NCI-H1436 treated with DMSO at 0.1 percent for 48 hours (cell line): ENCODE measurements at places on chromosomes 2 and 18.
A peak's percentile ranks its signal among the peaks of the same experiment; 100 is the strongest.

DNA sequence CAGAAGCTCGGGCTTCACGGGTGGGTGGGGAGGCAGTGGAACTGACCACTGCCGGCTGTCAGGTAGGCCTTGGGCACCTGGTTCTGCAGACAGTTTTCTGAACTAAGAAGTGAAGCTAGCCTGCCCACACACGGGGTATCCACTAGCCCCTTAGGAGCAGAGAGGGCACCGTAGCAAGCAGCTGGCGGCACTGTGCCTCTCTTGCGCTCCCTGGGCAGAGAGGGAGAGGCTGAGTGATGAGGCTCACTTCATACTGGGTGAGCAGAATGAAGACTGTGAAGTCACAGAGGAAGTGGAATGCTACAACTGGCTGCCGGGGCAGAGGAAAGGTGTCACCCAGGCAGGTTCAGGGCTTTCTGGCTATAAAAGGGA lies 753 bp downstream of the ITPRIPL1 start:
- no peak for DNase-seq

DNA sequence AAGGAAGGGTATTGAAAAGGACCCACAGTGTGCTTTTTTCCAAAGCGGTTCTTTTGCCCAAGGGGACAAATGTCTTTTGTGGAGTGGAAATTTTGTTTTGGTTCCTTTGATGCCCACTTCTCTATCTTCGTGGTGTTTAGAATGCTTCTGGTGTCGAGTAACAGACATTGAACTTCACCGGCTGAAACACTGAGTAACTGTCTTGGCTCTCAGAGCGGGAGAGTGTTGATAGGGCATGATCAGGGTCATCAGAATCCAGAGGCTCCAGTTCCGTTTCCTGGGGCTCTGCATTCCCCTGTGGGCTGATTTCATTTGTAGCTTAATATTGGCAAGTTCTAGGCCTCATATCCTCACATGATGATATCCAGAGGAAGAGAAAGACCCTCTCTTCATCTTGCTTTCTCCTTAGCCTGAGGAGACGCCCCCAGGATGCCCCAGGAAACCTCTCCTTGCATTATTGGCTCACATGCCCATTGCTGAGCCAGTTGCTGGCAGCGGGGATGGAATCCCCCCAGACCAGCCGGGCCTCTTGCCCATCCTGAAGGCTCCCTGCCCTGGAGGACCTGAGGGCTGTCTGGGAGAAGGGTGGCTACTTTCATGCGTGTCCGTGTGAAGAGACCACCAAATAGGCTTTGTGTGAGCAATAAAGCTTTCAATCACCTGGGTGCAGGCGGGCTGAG lies 27.9 kb upstream of the AGFG1 start:
- no peak for DNase-seq

DNA sequence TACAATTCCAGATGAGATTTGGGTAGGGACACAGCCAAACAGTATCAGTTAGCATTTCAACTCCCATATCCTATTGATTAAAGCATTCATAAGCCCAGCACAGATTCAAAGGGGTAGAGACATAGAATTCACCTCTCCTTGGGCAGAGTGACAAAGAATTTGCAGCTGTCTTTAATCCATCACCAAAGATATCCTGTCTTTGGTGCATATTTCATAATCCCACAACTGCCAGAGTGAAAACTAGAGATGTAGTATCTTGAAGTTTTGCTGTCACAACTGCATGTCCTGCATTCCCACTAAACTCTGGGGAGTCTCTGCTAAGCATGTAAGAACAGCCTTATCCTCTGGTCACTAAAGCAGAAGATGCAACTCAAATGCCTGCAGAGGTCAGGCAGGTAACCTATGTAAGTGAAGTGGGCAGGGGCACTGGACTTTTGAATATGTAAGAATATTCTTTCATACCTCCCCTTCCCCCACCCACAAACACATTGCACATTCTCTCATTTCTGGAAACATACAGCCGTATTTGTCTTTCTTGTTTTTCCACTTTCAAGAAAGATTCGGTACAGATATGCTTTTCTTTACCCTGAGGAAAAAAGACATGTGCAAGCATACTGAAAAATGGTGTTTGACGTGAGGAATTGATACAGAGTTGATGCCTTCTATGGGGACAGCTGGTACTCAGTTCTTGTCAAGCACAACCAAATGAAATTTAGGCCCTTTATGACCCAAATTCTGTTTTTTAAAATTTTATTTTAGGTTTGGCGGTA lies 283.1 kb downstream of the SP3 start:
- no peak for DNase-seq

DNA sequence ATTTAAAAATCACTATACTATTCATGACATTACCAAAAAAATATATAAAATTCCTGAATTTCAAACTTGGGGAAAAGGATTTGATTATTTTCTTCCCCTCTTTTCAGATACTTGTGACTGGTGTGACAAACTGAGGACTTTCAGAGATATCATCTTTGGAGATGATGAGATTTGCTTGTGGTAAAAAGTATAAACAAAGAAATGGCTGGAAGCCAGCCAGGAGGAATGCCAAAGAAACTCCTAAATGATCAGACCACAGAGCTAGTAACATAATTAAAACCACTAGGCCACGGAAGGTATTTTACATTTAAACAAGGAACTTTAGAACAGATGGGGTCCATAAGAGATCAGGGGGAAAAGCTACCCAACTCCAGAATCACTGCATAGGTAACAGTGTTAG lies 58.7 kb downstream of the PIGN start:
- no peak for DNase-seq

- no peak for DNase-seq
Observed at GRCh38 chr2:189613650-189614420, 33.2 kb upstream of the SLC40A1 start.

- no peak for DNase-seq
Observed at GRCh38 chr2:27715318-27716210, 51.9 kb downstream of the SLC4A1AP start.

- no peak for DNase-seq
Observed at GRCh38 chr2:50143822-50144575, 887.9 kb downstream of the NRXN1 start.

GRCh38 chr18:42156281-42156680 lies 201.2 kb downstream of the PIK3C3 start:
- no peak for DNase-seq

DNA sequence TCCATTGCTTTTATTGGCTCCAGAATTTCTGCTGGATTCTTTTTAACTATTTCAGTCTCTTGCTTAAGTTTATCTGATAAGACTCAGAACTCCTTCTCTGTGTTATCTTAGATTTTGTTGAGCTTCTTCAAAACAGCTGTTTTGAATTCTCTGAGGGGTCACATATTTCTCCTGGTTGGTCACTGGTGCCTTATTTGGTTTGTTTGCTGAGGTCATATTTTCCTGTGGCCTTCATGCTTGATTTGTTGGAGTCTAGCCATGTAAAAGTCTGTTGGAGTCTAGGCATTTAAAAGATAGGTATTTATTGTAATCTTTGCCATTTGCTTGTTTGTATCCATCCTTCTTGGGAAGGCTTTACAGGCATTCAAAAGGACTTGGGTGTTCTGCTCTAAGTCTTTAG lies 398.7 kb downstream of the DSEL start:
- DNase-seq, result no peak

DNA sequence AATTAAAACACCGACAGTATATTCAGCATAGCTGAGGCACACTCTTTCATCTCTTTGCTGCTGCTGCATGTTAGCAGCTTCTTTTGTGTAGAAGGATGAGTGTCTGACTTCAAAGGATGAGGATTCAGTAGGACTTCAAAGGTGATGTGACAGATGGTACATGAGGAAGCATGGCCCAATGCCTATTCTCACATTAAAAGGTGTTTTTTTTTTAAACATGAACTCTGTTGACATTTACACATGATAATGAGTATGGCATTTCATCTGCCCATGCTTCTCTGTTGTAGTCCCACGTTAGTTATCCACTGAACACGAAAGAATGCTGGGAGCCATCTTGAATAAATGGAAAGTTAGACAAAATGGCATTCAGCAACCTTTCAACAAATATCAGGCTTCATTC lies 1950.8 kb upstream of the PIK3C3 start:
- DNase-seq, result no peak

- peak; percentile 20 for DNase-seq
Observed at GRCh38 chr2:143162123-143162837, 33.1 kb downstream of the ARHGAP15 start.

- no peak for DNase-seq
Observed at GRCh38 chr2:23106242-23106785, 278.7 kb upstream of the KLHL29 start.

DNA sequence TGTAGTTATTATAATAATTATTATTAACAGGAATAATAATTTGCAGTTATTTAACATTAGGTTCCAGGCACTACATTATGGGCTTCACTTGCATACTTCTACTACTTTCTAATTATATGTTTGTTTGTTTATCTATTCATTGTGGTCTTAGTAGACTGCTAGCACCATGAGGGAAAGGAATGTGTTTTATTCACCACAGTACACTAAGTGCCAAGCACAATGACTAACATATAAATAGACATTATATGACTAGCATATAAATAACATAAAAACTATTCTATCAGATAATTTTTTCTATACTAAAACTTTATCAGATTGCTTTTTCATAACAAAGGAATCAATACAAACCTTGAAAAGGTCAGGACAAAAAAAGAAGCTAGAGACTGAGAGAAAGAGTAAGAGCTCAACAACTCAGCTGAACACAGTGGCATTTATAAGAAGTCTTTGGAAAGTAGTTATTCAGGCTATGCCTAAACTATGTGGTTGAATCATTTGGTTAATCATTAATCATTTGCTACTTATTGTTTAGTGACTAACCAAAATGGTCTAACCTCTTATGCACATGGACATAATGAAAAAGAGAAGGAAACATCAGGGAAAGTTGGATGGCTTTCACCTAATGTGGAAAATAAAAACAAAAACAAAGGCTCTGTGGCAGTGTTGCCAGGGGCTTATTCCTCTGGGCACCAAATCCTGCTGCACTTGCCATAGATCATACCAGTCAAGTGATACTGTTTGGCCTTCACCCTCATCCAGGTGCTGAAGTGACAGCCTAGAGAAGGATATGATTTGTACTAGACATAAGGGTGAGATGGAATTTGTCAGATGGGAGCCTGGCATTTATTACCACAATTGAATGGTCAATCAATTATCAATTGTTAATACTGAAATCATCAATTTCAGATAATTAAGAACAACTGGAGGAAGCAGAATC lies 174.9 kb downstream of the ETAA1 start:
- DNase-seq, result no peak

DNA sequence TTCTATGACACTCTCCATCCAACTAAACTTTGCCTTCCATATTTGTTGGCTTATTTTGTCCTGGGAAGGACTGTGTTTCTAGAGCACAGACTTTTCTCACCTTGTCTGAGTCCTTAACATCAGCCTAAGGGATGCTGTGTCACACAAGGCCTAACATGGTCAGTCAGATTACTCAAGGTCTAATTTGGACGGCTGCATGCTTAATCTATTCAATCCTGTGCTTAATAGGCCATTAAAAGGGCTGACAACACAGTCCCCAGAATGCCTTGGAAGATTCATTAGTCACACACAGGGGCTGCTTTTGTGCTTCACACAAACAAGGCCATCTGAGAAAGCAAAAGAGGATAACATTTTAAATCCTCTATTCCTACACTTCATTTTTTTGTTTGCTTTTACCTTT lies 84.0 kb downstream of the DYNAP start:
- no peak for DNase-seq

DNA sequence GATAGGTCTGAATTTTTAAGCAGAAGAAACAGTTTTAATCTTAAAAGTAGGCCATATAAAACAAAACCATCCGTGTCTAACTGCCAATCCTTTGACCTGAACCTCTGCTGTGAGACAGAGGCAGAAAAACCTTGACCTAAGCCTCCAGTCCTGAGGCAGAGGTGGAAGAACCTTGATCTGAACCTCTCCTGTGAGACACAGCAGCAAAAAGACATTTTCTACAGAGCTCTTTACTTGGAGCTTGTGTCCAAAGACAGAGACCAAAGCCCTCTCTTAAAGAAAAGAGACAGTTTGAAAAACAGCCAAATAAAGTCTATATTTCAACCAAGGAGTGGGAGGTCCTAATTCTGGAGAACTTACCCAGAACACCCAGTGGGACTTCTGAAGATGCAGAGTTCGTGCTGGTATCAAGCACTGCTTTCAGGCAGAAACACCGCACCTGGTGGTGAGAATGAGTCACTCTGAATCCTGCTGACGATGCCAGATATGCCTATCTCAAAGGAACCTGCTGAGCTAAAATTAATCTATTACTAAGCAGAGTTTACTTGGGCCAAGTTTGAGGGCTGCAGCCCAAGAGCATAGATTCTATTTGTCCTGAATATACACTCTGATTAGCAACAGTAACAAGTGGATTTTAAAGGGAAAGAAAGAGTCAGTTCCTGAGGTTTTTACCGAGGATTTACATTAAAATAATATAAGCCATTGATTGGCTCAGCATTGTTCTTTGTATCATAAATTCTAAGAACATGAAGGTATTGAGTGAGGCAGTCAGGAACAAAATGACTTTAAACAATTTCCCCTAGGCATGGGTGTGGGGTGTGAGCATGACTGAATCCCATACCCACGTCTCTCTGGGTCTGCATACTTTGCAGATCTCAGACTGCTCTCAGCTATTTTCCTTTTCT lies 806.4 kb downstream of the TRIB2 start:
- DNase-seq, result no peak

GRCh38 chr2:40098786-40099470 lies 319.9 kb upstream of the THUMPD2 start:
- DNase-seq, result no peak

DNA sequence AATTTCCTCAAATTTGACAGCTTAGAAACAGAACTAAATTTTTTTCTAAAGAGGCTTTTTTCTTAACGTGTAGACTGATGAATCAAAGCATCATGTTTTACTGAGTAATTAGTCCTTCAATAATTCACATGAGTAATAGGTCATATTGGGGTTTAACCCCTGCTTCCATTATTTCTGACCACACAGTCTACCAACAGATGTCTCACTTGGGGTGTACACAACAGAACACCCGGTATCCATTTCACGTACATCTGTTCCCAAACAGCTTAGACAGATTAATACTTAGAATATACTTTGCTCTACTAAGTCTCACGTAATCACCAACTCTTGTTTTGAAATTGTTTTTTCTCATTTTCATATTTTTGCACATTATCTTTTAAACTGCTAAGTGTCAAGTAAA lies 14.8 kb downstream of the CERKL start:
- DNase-seq, result no peak

DNA sequence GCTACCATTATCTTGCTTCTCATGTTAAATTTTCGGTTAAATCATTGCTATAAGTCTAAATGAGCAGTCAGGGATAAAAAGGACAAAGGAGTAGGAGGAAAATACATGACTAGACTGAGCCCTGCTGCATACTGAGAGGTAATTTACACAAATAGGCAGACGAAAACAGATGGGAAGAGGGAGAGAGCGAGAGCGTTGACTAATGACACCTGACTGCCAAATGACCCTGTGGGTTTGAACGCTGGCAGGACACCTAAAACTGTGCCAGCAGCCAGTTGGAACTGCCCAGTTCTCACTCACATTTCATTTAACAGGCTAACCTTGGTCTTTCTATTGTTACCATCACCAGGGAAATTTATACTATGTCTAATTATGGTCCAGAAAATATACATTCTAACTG lies 978.2 kb downstream of the CPS1 start:
- DNase-seq, result peak; percentile 9
